ENCODE measurements at places on chromosomes 3 and 15.

GRCh38 chr3:187989575-187990153 is 164.3 kb upstream of the LPP start:
- no peak for DNase-seq

- DNase-seq, result peak; percentile 25
Measured at GRCh38 chr3:146218880-146219866, 31.7 kb downstream of the PLSCR4 start.

DNA sequence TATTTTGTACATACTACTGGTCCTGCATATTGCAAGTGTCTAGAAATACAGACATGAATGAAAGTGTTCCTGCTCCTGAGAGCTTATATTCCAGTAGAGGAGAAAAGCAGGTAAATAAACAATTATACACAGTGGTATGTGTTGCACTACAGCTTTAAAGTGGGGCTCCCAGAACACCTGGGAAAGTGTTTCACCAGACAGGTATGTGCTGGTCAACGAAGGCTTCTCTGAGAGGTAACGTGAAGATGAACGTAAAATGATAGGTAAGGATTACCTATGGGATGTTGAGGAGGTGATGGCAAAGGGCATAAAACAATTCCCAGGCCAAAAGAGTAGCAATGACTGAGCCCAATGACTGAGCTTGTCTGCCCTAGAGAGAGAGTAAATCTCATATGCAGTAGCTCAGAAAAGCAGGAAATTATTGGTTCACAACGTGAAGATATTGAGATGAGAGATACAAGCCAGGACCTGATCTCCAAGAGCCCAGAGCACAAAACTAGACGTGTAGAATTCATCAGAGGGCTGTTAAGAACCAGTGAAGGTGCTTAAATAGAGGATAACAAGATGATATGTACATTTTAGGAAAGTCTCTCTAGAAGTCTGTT is 459.1 kb upstream of the BCHE start:
- DNase-seq, result no peak

DNA sequence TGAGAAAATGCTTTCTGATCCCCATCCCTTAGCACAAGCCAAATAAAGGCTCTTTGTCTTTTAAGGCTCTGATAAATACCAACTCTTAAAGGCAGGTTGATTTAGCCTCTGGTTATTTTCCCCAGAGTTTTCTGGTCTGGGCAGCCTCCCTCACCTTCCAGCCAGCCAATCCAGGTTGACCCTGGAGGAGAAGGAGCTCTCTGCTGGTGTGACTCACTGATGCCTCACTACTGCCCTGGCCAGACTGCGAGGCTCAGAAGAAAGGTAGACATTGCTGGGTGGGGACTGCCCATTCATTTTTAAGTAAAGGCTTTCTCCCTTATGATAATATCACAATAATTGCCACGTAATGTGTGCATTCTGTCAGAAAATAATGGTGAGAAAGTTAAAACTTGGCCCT is 37.1 kb downstream of the SLCO3A1 start:
- DNase-seq, result no peak

GRCh38 chr15:89855948-89856347 is 37.8 kb downstream of the AP3S2 start:
- DNase-seq, result no peak

DNA sequence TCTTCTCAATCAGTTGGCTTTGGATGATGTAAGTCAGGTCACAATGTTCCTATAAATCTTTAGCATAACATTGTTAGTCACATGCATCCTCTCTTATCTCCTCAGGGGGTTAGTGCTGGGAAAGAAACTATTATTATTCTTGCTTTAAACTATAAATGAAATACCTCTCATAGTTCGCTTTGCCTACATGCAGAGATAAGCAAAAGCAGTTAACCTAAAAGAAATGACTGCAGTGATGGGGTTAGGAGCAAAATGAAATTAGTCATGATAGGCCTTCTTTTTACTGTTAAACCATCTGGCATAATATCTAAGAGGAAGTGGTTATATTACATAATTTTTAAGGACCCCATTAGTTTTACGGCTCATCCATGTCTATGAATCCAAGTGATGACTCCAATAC is 91.7 kb upstream of the IGSF10 start:
- DNase-seq, result no peak

- DNase-seq, result peak; percentile 13
Measured at GRCh38 chr3:54176106-54176505, 53.8 kb downstream of the CACNA2D3 start.

DNA sequence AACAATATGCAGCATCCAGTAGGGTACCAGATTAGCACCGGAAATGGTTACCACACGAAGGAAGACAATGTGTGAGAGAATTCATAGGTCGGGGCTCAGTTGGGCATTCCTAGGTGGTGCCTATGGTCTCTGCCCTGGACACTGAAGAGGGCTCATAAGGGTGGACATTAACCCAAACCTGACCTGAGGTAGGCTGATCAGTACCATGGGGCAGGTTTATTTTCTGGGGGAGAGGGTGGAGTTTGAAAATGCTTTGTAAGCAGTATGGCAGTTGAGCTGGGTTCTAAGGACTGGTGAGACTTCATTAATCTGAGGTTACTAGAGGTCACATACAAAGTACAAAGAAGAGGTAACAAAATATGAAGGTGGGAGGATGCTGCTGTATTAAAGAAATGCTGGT is 68.4 kb downstream of the RPL22L1 start:
- no peak for DNase-seq

DNA sequence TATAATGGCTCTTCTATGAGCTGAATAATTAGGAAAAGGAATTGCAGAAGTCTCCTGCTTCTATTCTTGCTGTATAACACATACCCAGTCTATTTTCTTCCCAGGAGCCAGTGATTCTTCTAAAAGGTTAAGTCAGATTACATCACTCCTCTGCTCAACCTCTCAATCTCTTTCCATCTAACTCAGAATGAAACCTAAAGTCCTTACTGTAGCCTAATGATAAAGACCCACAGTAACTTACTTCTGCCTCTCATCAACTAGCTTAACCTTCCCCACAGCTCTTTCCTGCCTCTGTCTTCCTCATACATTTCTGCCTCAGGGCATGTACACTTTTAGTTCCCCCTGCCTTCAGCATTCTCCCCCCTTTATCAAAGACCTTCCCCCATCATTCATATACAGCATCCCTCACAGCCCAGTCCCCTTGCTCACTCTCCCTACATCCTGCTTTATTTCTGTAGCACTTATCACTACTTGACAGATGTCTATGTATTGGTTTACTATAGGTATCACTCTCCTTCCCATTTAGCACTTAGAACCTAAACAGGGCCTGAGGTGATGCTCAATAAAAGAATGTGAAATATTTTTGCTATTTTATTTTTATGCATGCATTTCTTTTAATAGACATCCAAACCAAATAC is 28.5 kb upstream of the CMTM6 start:
- no peak for DNase-seq

- DNase-seq, result peak; percentile 61
Measured at GRCh38 chr3:149462581-149463011, 11.9 kb upstream of the TM4SF4 start.
